NCI-H510A treated with DMSO at 0.1 percent for 48 hours (cell line): ENCODE measurements at places on chromosomes 16 and 17.
A peak's percentile ranks its signal among the peaks of the same experiment; 100 is the strongest.

- DNase-seq, result no peak
Measured at GRCh38 chr16:12120217-12120981, 143.9 kb downstream of the SNX29 start.

DNA sequence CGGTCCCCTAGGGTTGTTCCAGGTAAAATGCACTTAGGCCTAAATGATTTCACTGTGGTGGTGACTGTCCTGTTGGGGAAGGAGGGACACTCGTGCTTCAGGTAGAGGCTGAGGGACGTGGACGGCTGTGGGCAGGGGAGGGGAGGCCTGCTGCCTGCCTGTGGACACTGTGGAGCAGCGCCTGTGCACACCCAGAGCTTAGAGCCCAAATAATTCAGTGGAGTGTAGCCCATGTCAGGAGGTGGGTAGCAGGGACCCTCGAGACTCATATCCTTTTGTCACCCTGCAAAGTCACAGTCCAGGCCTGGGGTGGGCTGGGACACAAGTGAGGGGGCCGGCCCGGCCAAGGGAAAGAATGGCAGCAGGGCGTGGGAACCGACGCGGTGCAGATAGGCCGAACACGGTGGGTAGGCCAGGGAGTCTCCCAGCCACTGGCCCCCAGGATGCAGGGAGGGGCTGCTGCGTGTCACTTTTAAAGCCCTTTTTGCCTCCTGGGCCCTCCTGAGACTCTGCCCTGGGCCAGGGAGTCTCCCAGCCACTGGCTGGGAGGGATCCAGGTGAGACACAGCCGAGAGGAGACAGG is 733 bp upstream of the NHERF2 start:
- DNase-seq, result no peak

DNA sequence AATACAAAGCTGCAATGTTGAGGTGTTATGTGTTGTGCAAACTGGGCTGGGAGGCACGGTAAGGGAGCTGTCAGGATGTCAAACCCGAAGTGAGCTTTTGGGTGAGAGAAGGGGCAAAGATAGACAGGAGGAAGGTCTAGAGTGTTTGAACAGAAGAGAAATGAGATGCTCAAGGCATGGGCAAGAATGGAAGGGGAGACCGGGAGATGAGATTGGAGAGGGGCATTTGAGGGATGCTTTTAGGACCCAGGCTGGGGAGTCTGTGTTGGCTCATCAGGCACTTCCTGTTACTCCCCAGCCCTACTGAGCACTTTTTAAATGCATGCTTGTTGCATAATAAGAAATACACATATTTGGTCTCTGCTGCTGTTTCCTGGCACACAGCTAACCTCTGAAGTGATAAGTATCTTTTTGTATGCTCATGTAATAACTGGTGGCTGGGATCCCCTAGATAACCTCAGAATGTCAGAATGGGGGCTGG is 13.7 kb downstream of the UNC45B start:
- no peak for DNase-seq

DNA sequence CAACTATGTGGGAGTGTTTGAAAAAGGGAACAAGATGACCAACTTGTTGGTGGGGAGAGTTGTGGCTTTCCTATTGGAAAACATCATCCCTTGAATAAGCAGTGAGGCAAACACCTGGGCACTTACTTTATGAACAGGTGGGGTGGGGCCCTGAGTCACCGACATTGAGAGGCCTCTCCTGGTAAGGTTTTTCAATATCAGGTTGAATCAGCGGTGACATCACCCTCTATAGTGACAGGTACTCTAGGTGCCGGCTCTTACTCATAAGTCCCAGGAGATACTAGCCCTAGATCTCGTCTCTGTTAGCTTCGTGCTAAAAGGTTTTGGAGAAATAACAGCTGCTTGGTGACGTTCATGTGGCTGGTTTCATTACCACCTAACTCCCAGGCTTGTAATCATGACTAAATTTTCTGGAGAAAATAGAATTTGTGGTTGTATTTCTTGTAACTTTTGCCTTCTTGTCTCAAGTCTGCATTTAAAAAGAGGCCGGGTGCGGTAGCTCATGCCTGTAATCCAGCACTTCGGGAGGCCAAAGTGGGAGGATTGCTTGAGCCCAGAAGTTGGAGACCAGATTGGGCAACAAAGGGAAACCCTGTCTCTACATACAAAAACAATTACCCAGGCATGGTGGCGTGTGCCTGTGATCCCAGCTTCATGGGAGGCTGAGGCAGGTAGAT is 19.3 kb downstream of the CDH1 start:
- DNase-seq, result peak; percentile 91

- no peak for DNase-seq
Measured at GRCh38 chr16:13333336-13333735, 431.9 kb downstream of the SHISA9 start.

- no peak for DNase-seq
Measured at GRCh38 chr16:12896562-12896961, 4.8 kb upstream of the SHISA9 start.

DNA sequence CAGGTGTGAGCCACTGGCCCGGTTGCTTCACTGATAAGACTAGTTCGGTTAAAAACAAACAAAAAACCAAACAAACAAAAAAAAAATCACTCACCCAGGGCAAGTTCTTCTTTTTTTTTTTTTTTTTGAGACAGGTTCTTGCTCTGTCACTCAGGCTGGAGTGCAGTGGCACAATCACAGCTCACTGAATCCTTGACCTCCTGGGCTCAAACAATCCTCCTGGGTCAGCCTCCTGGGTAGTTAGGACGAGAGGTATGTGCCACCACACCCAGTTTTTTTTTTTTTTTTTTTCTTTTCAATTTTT is 119.5 kb upstream of the CORO6 start:
- DNase-seq, result no peak

- DNase-seq, result no peak
Measured at GRCh38 chr17:27856676-27857432, 36.3 kb downstream of the LYRM9 start.

GRCh38 chr17:2975469-2975958 is 87.9 kb downstream of the OR1D5 start:
- DNase-seq, result no peak

GRCh38 chr16:67281536-67282446 is 2.5 kb downstream of the PLEKHG4 start:
- no peak for DNase-seq

DNA sequence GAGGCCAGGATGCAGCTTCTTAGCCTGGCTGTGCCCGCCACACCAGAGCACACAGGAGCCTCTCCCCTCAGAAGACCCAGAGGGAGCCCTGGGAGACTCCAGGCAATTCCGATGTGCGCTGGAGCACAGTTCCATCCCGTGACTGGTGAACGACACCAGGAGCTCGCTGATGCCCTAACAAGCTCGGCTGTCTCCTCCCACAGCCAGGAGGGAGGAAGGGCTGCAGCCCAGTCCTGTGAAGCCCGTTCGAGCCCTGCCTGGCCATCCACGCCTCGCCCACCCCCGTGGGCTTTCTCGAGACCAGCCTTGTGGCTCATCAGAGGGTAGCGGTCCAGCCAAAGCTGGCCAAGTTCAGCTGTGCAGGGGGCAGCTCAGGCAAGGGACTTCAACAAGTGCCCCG is 21.8 kb upstream of the RASD1 start:
- DNase-seq, result no peak

DNA sequence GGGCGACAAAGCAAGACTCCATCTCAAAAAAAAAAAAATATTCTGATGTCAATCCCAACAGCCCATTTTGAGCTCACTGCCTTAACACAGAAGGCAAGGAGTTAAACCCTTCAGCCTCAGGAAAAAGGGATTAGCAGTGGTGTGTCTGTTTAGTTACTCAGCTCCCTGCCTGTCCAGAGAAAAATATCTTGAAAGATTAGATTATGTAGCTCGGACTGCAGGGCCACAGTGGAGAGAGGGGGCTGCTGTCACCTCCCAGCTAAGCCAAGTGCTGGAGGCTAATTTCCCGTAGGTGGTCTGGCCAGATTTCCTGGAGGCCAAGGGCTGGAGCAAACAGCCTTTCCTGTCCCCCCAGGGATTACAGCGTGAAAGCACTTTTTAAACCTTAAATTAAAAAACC is 50.3 kb downstream of the C16orf95 start:
- DNase-seq, result no peak

- DNase-seq, result no peak
Measured at GRCh38 chr17:65730711-65731169, 169.3 kb upstream of the AXIN2 start.

DNA sequence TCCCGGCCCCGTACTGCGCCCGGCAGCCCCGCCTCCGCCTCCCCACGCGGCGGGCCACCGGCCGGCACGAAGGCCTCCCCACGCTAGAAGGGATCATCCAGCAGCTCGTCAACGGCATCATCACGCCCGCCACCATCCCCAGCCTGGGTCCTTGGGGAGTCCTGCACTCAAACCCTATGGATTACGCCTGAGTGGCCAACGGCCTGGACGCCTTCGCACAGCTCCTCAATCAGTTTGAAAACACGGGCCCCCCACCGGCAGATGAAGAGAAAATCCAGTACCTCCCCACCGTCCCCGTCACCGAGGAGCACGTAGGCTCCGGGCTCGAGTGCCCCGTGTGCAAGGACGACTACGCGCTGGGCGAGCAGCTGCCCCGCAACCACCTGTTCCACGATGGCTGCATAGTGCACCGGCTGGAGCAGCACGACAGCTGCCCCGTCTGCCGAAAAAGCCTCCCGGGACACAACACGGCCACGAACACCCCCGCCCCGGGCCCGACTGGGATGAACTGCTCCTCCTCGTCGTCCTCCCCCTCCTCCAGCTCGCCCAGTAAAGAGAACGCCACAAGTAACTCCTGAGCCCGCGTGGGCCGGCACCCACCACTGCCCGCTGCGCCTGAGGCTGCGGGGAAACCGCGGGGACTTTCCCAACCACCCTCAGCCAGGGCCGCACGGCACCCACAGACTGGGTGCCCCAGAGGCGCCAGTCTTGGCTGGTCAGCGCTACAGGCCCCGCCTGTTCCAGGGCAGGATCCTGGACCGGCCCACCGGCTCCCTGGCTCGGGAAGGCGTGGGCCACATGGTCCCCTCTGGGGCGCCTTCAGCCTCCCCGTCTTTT is 39.0 kb upstream of the AKAP1 start:
- DNase-seq, result no peak

- DNase-seq, result peak; percentile 31
Measured at GRCh38 chr16:68267612-68268405, 3.5 kb downstream of the SLC7A6 start.

GRCh38 chr16:11349599-11350276 is 4.5 kb downstream of the RMI2 start:
- no peak for DNase-seq

- DNase-seq, result no peak
Measured at GRCh38 chr16:49593424-49594040, 219.9 kb downstream of the C16orf78 start.

GRCh38 chr17:51217946-51218345 is 41.9 kb downstream of the MBTD1 start:
- no peak for DNase-seq

- DNase-seq, result no peak
Measured at GRCh38 chr16:10571354-10571753, 9.0 kb downstream of the EMP2 start.

DNA sequence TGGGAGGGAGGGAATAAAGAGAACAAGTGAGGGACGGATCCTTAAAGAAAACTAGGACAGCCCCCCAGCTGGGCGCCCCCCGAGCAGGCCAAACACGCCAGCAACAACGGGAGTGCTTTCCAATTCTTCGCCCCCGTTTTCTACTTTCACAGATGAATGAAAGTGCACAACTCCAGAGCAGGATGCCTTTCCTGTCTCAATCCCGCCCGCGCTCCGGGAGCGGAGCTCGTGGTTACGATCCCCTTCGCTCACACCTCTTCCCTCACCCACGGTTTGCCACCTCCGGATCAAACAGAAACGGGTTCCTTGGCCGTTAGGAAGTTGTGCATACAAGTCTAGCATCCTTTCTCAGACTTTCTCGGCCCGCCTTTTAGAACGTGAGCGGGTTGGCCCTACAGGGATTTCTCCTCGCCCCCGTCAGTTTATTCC is 680 bp downstream of the SKA2 start:
- DNase-seq, result peak; percentile 87

- DNase-seq, result peak; percentile 42
Measured at GRCh38 chr17:47615766-47616424, 33.8 kb upstream of the KPNB1 start.

- peak; percentile 29 for DNase-seq
Measured at GRCh38 chr17:15931394-15931793, 13.5 kb upstream of the ADORA2B start.

DNA sequence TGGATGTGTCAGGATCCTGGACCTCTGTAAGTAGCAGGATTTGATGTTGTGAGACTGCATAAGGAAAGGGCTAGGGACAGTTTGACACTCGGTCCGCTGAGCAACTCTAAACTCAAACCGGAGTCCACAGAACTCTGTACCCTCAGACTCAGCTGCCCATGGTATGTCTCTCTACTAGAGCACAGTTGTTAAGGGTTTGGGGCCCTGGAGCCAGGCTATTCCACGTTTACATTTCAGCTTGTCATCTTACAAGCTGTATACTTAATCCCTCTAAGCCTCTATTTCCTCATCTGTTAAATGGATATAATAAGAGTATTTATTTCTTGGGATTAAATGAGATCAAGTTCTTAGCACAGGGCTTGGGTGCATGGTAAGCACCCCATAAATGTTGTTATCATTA is 27.9 kb downstream of the HOXB1 start:
- DNase-seq, result no peak

DNA sequence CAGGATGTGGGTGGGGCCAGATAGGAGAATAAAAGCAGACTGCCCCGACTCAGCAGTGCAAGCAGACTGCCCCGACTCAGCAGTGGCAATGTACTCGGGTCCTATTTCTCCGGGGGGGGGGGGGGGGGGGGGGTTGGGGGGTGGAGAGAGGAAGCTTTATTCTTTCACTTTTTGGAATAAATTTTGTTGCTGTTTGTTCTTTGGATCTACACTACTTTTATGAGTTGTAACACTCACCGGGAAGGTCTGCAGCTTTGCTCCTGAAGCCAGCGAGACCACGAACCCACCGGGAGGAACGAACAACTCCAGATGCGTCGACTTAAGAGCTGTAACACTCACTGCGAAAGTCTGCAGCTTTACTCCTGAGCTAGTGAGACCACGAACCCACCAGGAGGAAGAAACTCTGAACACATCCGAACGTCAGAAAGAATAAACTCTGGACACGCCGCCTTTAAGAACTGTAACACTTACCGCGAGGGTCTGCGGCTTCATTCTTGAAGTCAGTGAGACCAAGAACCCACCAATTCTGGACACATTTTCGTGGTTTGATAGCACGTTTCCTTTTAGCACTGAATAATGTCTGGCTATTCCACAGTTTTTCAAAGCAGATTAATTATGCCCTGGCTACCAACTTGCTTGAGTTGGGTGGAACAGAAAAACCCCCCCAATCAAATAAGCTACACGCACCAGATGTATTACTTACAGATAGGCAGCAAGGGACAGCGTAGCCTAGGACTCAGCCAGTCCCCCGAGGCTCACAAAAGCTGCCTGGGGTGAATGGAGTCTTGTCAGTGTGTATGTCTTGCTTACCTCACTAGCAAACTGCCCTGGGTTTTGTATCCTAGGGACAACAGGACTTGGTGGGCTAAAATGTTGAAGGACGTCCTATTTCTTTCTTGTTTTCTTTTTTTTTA is 11.9 kb downstream of the FZD2 start:
- DNase-seq, result no peak
